SK-N-SH (cell line): ENCODE measurements at places on chromosomes 13 and 19.

DNA sequence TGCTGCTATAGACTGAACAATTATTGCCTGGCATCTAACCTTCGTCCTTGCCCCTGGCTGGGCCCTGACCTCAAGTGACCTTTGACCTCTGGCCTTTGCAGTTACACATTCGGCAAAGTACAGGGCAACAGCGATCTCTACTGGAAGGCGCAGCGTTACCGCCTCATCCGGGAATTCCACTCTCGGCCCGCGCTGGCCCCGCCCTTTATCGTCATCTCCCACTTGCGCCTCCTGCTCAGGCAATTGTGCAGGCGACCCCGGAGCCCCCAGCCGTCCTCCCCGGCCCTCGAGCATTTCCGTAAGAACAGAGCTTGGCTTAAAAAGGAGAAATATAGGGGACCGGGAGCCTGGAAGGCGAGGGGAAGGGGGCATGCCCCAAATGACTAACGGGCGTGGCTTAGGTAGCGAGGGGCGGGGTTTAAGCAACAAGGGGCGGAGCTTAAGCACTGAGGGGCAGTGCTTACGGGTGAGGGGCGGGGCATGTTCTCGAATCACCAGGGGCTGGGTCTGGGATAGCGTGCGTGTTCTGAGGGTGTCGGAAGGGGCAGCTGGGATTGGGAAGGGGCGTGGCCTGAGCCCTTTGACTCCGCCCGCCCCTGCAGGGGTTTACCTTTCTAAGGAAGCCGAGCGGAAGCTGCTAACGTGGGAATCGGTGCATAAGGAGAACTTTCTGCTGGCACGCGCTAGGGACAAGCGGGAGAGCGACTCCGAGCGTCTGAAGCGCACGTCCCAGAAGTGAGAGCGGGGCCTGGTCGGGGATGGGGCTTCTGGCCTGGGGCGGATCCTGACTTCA is 52.7 kb downstream of the TRPM4 start:
- DNase-seq = peak; percentile 69
- no peaks in the 10 kb centered on the region; the same call in 1 of the 2 replicates for H3K36me3 ChIP-seq
- H3K4me1 ChIP-seq = no peaks in the 10 kb centered on the region; the same call in 1 of the 2 replicates
- H3K27me3 ChIP-seq = no peaks in the 10 kb centered on the region

DNA sequence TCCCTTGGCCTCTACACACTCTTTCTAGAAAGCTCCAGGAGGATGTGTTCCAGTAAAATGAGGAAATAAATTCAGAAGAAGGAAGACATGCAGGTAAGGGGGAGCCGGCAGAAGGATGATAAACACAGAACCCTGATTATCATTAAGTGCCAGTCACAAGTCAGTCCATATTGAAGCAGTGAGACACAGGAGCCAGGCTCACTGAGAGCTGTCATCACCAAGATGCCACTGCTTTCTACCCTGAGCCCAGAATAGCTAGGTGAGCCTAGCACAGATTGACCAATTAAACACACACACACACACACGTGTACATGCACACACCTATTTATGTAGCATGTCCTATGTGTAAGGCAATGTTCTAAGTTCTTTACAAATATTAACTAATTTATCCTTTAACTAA is 211.4 kb upstream of the IPO5 start:
- no peaks in the 10 kb centered on the region for H3K4me1 ChIP-seq
- no peak overlapping the region for H3K27ac ChIP-seq
- H3K4me3 ChIP-seq = no peak overlapping the region
- no peak for DNase-seq
- no peaks in the 10 kb centered on the region for H3K36me3 ChIP-seq
- no peaks in the 10 kb centered on the region for H3K27me3 ChIP-seq

DNA sequence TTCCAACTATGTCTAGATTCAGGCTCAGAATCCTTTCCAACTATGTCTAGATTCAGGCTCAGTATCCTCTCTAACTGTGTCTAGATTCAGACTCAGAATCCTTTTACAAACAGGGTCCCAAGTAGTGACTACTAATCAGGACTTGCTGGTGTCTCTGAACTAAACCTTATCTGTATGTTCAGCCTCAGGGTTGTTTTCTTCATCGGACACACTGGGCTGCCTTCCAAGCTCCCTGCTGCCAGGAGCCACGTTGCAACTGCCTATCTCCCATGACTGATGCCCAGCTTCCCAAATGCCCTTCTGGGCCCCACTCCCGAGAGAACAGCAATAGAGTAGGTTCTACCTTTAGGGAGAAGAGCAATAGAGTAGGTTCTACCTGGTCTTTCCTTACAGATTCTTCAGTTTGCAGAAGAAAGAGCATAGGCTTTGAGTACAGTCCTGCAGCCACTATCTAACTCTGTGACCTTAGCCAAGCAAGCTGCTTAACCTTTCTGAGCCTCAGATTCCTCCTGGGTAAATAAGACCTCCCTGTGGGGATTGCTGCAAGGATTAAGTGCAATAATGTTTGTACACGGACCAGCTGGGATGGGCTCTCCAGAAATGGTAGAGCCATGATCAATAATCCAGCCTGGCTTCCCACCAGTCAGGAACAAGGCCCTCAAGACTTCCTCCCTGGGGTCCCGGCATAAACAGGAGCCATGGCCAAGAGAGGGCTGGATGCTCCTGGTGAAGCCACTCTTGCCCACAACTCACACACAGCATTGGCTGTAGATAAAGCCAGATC is 61.5 kb downstream of the ZIC5 start:
- H3K27ac ChIP-seq = no peak overlapping the region
- no peak overlapping the region for H3K4me3 ChIP-seq
- H3K27me3 ChIP-seq = peaks cover 51% of the 10 kb centered on the region
- DNase-seq = no peak
- no peaks in the 10 kb centered on the region for H3K36me3 ChIP-seq

DNA sequence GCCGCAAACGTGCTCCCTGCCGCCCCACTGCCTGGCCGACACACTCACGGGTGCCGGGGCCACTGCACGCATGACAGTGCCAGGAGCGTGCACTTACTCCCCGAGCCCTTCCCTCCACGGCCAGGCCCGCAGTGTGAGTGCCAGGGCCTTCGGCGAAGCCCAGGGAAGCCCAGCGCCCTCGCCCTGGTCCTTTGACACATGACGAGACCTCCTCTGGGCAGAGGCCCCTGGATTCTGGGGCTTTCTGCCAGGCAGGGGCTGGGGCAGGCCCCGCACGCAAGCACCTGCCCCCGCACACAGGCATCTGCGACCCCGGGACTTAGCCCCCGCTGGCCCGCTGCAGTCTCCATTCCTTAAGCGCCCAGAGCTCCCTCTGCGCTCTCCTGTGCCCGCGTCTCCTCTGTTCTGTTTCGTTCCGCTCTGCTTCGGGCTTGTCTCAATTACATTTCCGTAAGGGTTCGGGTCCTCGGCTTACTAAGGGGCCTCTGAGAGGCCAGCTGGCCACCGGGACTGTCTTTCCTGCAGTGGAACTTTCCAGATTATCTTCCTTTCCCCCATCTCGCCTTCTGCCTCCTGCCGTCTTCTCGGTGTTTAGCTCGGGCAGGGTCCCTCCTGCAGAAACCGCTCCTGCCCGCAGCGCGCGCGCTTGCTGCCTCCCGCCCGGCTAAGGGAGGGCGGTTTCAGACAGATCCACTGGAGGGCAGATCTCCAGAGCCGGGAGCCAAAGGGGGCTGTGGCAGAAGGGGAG is 98.8 kb downstream of the ING1 start:
- H3K4me3 ChIP-seq = no peak overlapping the region
- no peaks in the 10 kb centered on the region; the same call in 1 of the 2 replicates for H3K27me3 ChIP-seq
- no peaks in the 10 kb centered on the region for H3K36me3 ChIP-seq
- DNase-seq = no peak

DNA sequence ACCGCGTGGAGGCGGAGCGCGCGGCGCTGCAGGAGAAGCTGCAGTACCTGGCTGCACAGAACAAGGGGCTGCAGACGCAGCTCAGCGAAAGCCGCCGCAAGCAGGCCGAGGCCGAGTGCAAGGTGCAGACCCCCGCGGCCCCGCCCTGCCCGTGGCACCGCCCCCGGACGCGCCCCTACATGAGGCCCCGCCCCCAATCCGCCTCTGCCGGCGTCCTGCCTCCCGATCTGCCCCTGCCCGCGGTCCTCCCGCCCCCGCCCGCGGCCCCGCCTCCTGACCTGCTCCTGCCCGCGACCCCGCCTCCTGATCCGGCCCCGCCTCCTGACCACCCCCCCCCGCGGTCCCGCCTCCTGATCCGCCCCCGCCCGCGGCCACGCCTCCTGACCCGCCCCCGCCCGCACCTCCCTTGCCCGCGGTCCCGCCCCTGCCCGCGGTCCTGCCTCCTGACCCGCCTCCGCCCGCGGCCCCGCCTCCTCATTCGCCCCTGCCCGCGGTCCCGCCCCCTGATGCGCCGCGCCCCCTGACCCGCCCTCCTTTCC is 11.7 kb downstream of the PRR36 start:
- no peaks in the 10 kb centered on the region for H3K27me3 ChIP-seq
- H3K4me3 ChIP-seq = peak overlapping the region; percentile 47
- H3K36me3 ChIP-seq = no peaks in the 10 kb centered on the region; the same call in 1 of the 2 replicates

GRCh38 chr19:46191972-46192371 is 37.6 kb upstream of the IGFL1 start:
- H3K36me3 ChIP-seq = no peaks in the 10 kb centered on the region
- H3K27me3 ChIP-seq = no peaks in the 10 kb centered on the region; the same call in 1 of the 2 replicates
- H3K4me1 ChIP-seq = no peaks in the 10 kb centered on the region
- H3K27ac ChIP-seq = no peak overlapping the region
- no peak for DNase-seq

GRCh38 chr13:46561691-46562090 is 8.7 kb downstream of the LRCH1 start:
- no peaks in the 10 kb centered on the region for H3K27me3 ChIP-seq
- H3K36me3 ChIP-seq = peaks cover 4% of the 10 kb centered on the region
- no peak for DNase-seq
- H3K4me1 ChIP-seq = peaks cover 15% of the 10 kb centered on the region; the same call in 1 of the 2 replicates

DNA sequence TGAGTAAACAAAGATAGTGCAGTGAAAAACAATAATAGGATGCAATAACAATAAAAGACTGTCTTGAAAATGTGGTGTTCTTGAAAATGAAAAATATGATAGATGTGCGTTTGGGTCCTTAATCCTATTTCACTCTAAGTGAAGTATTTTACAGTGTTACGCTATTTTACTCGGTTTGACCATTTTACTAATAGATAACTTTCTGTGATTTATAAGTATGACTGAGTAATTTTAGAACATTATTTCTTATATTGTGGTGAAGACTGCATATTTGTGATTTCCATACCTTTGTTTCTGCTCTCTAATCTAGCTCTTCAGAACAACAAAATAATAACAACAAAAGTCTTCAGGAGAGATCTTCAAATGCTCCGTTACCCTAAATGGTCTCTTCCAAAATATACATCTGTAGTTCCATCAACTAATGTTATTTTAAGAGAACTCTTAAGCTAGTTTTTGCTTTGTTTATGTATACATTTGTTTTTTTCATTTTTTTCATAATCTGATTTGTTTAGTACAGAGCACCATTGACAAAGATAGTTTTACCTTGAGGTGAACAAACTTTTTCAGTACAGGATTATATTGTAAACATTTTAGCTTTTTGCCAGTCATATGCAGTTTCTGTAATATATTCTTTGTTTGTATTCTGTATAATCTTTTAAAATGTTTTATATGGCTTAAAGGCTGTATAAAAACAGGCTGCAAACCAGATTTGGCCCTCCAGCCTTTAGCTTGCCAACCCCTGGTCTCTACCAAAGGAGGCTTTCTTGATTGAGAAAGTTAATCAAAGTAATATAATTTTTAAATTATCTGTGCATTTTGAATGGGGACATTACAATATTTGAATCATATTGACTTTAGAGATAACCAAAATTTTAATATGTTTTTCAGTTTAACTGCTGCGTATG is 1572.7 kb upstream of the PRR20A start:
- H3K4me3 ChIP-seq = no peak overlapping the region
- H3K4me1 ChIP-seq = no peaks in the 10 kb centered on the region
- H3K27ac ChIP-seq = no peak overlapping the region
- H3K27me3 ChIP-seq = no peaks in the 10 kb centered on the region

GRCh38 chr13:56953965-56954364 is 186.8 kb upstream of the PRR20A start:
- no peaks in the 10 kb centered on the region for H3K27me3 ChIP-seq
- DNase-seq = no peak
- H3K4me1 ChIP-seq = no peaks in the 10 kb centered on the region
- no peak overlapping the region for H3K27ac ChIP-seq
- no peak overlapping the region for H3K4me3 ChIP-seq
- H3K36me3 ChIP-seq = no peaks in the 10 kb centered on the region

GRCh38 chr19:1239796-1240737 is 1.5 kb upstream of the ATP5F1D start:
- peak; percentile 98 for DNase-seq
- peak overlapping the region; percentile 86 for H3K27ac ChIP-seq
- H3K4me3 ChIP-seq = peak overlapping the region; percentile 53
- no peaks in the 10 kb centered on the region for H3K27me3 ChIP-seq

DNA sequence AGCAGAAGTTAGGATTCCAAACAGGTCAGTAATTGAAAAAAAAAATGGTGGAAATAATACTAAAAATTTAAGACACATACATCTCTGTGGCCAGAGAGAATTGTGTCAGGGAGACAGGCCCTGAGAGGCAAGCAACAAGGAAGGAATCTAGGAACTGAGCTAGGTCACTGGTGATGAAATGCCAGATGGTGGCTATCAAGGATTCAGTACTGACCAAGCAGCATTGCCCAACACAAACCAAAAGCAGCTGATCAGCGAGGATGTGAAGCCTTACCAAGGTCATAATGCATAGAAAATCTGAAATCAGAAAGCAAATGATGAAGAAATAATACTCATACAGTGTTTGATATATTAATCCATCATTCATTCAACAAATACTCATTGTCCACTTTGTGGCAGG is 905.0 kb downstream of the GPC5 start:
- no peaks in the 10 kb centered on the region for H3K27me3 ChIP-seq
- H3K4me1 ChIP-seq = no peaks in the 10 kb centered on the region
- DNase-seq = no peak
- no peak overlapping the region for H3K4me3 ChIP-seq

- no peak for DNase-seq
- no peak overlapping the region for H3K4me3 ChIP-seq
- no peaks in the 10 kb centered on the region for H3K4me1 ChIP-seq
- no peaks in the 10 kb centered on the region for H3K36me3 ChIP-seq
- H3K27ac ChIP-seq = peak overlapping the region; percentile 72; the same call in 1 of the 2 replicates
- H3K27me3 ChIP-seq = no peaks in the 10 kb centered on the region
Measured at GRCh38 chr13:100440751-100441425, 147.7 kb downstream of the GGACT start.

GRCh38 chr13:53124623-53125022 is 96.0 kb downstream of the OLFM4 start:
- H3K27ac ChIP-seq = no peak overlapping the region
- no peaks in the 10 kb centered on the region for H3K36me3 ChIP-seq
- no peak for DNase-seq
- peaks cover 2% of the 10 kb centered on the region; the same call in 1 of the 2 replicates for H3K4me1 ChIP-seq

DNA sequence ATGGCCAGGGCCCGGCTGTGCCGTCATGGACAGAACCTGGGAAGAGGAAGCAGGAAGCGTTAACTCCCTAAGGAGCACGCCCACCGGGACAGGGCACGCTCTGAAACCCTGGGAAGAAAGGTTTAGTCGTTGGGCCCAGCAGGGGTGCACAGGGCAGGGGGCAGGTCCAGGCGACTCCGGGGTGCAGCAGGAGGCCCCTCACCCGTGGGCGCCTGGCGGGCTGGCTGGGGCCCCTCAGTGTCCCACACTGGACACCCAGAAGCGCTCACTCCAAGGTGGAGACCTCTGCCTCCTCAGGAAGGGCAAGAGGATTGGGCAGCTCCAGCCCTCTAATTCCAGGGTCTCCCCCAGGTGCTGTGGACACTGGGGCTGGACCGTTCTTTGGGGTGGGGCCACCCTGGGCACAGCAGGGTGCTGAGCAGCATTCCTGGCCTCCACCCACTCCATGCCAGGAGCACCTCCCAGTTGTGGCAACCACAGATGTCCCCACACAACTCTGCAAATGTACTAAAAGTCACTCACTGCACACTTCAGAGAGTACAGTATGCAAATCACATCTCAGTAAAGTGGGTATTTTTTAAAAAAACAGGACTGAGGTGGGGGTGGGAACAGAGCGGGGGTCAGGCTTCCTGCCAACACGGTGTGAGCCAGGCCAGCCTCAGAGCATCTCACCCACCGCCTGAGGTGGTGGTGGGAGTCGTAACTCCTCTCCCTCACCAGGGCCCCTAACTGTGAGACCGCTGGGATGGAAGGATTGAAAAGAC is 35.2 kb downstream of the PIP5K1C start:
- H3K4me1 ChIP-seq = peaks cover 2% of the 10 kb centered on the region; the same call in 1 of the 2 replicates
- no peaks in the 10 kb centered on the region for H3K27me3 ChIP-seq
- no peaks in the 10 kb centered on the region for H3K36me3 ChIP-seq
